ENCODE measurements at places on chromosomes 1 and 21. TPM values are rescaled to one million over a fixed set of nuclear protein-coding genes. Genes with fewer than 3 reads are reported as not detected.

- H3K4me3 ChIP-seq = no peak overlapping the region
- no peaks in the 10 kb centered on the region for H3K4me1 ChIP-seq
- H3K27ac ChIP-seq = no peak overlapping the region
Observed at GRCh38 chr21:16587141-16587581, 857.4 kb downstream of the USP25 start.

DNA sequence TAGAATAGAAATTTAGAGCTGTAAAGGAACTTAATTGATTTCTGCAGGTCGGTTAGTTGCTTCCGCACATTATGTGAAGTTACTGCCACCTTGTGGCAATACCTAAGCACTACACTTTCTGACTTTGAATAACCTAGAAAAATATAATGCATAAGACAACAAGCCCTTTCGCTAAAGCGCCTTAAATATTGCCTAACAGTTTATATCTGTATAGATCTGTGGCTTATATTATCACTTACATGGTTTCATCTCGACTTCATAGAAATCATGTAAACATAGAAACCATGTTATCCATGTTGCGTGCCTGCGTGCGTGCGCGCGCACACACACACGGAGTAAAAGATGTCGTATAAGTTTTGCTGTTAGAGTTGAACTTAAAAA is 10.9 kb upstream of the IFI16 start:
- DNase-seq = peak; percentile 80
- no peaks in the 10 kb centered on the region for H3K27me3 ChIP-seq
- H3K36me3 ChIP-seq = no peaks in the 10 kb centered on the region
- peaks cover 12% of the 10 kb centered on the region for H3K4me1 ChIP-seq
- no peak overlapping the region for H3K4me3 ChIP-seq
- no peak overlapping the region for H3K27ac ChIP-seq

- no peaks in the 10 kb centered on the region for H3K27me3 ChIP-seq
- H3K27ac ChIP-seq = no peak overlapping the region
- DNase-seq = no peak
- no peaks in the 10 kb centered on the region for H3K4me1 ChIP-seq
Observed at GRCh38 chr1:241451956-241452355, 67.6 kb downstream of the FH start.

DNA sequence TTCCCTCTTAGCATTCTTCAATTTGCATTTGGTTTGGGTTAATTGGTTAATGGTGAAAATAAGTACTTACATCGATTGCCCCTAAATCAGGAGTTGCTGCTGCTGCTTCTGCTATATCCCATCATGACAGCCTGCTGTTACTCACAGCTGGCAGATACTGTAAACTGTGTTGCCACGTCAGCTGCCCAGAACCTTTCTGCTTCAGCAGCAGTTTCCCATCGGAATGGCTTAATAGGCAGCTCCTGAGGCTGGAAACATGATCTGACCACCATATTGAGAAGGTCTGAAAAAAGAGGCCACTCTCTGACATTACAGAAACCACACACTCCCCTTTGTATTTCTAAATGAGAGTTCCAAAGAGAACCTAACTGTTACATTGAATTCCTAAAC is 14.3 kb upstream of the SEC16B start:
- no peaks in the 10 kb centered on the region for H3K27me3 ChIP-seq
- H3K27ac ChIP-seq = no peak overlapping the region
- no peaks in the 10 kb centered on the region for H3K36me3 ChIP-seq
- H3K4me3 ChIP-seq = no peak overlapping the region

GRCh38 chr21:31865429-31865970 is 7.3 kb upstream of the HUNK start:
- no peak overlapping the region for H3K27ac ChIP-seq
- H3K36me3 ChIP-seq = no peaks in the 10 kb centered on the region
- peaks cover 7% of the 10 kb centered on the region for H3K27me3 ChIP-seq
- DNase-seq = no peak
- no peak overlapping the region for H3K4me3 ChIP-seq

GRCh38 chr21:32535612-32536011 is 49.7 kb downstream of the TCP10L start:
- H3K27me3 ChIP-seq = peaks cover 3% of the 10 kb centered on the region
- no peak for DNase-seq
- H3K4me1 ChIP-seq = no peaks in the 10 kb centered on the region
- H3K27ac ChIP-seq = no peak overlapping the region

- H3K4me3 ChIP-seq = no peak overlapping the region
- no peak overlapping the region for H3K27ac ChIP-seq
- DNase-seq = no peak
Observed at GRCh38 chr1:167905182-167905581, 8.8 kb downstream of the ADCY10 start.

SPRR2G gene
- not detected for polyA plus RNA-seq

GRCh38 chr1:40183055-40183710 is 22.0 kb downstream of the RLF start:
- H3K27ac ChIP-seq = no peak overlapping the region
- no peaks in the 10 kb centered on the region for H3K27me3 ChIP-seq
- H3K4me1 ChIP-seq = peaks cover 18% of the 10 kb centered on the region

DNA sequence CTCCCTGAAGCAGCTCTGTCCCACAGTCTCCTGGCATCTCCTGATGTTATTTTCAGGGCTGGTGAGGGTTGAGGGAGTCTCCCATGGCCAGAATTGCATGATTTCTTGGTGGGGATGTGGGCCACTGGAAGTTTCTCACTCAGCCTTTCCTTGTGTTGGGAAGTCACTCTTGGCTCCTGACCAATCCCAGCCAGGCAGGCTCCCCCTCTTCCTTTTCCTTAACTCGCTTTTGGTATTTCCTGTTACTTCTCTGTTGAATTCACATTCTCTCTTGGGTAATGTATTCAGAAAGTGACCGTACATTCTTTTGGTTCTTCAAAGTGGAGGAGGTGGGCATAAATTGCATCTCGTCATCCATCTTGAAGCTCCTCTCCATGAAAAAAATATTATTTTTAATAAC is 135.7 kb downstream of the PCBP3 start:
- H3K27ac ChIP-seq = no peak overlapping the region
- H3K36me3 ChIP-seq = no peaks in the 10 kb centered on the region
- no peaks in the 10 kb centered on the region for H3K27me3 ChIP-seq
- no peak for DNase-seq

NUF2 gene
- 1.3 TPM for polyA plus RNA-seq

GBP4 gene
- 12.4 TPM for polyA plus RNA-seq

DNA sequence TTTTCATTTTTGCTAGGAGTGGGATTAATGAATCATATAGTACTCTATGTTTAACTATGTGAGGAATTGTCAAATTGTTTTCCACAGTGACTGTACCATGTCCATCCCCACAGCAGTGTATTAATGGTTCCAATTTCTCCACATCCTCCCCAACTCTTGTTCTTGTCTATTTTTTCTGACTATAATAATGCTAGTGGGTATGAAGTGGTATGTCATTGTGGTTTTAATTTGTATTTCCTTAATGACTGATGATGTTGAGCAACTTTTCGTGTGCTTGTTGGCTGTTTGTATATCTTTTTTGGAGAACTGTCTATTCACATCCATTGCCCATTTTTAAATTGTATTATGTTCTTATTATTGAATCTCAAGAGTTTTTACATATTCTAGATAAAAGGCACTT is 10.0 kb upstream of the KPRP start:
- no peak for DNase-seq
- H3K36me3 ChIP-seq = no peaks in the 10 kb centered on the region
- H3K4me3 ChIP-seq = no peak overlapping the region
- H3K27me3 ChIP-seq = no peaks in the 10 kb centered on the region
- no peaks in the 10 kb centered on the region for H3K4me1 ChIP-seq

DNA sequence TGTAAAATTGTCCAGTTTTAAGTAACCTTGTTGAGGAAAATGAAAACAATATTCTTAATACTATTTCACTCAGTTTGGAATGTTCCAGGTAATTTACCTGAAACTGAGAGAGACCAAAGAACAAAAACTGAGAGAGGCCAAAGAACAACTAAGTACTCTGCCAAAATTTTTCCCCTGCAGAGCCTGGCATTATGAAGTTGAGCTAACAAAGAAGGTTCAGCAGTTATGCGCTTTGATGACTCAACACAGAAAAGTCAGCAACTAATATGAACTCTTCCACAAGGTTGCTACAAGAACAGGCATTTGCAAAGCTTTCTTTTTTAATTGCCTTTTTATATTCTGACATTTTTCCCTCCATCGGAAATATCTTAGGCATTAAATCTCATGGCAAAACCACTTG is 270.9 kb downstream of the CHRM3 start:
- H3K4me1 ChIP-seq = no peaks in the 10 kb centered on the region
- no peak overlapping the region for H3K4me3 ChIP-seq
- no peaks in the 10 kb centered on the region for H3K27me3 ChIP-seq
- no peak overlapping the region for H3K27ac ChIP-seq

BMP8B gene
- 1.5 TPM for polyA plus RNA-seq

DNA sequence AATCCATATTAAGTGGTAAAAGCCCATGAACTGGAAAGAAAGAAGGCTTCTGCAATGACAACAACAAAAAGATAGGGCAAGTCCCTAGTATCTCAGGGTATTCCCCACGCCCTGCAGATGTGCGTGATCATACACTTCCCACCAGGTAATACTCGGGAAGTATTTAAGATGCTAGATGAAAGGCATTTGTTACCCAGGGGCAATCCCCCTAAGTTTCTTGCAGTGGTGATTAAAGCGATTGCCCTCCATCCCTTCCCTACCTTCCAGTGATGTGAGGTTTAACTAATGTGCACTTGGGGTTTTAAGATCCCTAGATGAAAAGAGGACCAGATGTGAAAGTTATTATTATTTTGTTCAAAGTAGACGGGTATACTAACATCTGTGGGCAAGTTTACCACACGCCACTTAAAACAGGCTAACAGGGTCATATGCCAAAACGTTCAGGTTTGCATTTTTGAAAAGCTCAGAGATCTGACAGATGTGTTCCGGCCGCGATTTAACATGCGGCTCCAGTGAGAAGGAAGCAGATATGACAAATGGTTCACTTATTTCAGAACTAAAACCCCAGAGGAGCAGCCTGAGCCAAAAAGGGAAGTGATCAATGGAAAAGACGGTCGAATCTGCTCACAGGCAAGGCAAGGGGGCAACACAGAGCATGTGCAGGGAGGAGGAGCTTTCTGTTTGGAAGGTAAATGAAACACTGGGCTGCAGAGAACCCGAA is 17.4 kb downstream of the TIAM1 start:
- peaks cover 13% of the 10 kb centered on the region for H3K4me1 ChIP-seq
- peak; percentile 66 for DNase-seq
- no peaks in the 10 kb centered on the region for H3K27me3 ChIP-seq
- no peaks in the 10 kb centered on the region for H3K36me3 ChIP-seq
- H3K27ac ChIP-seq = peak overlapping the region; percentile 52
- peak overlapping the region; percentile 25 for H3K4me3 ChIP-seq

DNA sequence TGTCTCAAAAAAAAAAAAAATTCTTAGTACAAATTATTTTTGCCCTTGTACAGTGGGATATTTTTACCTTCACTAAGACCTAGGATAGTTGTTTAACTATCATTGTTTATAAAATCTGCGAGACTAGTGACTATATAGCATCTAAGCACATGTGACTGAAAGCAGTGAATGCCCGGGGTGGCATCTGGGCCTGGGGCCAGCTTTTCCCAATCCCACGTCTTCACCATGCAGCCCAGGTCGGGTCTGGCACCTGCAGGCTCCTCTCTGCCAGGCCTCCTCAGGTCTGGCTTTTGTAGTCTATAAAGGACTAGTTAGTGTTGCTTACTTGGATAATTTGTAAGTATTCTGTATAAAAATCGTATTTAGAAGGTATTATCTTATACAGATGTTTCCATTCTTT is 40.8 kb downstream of the CBS start:
- H3K27ac ChIP-seq = no peak overlapping the region
- peaks cover 1% of the 10 kb centered on the region for H3K36me3 ChIP-seq
- no peaks in the 10 kb centered on the region for H3K4me1 ChIP-seq
- no peak overlapping the region for H3K4me3 ChIP-seq

DNA sequence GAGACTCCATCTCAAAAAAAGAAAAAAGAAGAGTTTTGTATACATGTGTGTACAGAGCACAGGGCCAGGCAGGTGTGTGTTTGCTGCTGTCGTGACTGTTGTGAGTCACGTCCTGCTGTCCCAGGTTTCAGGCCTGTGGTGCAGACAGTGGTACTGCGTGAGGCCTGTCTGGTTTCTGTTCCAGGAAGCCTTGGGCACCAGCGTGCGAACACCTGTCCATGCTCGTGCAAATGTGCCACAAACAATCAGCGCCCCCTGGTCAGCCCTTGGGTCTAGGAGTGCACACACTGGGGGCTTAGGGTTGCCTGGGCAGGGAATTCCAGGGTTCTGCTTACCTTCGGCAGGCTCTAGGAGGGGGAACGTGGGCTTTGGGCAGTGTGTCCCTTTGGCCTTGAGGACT is 16.9 kb downstream of the GPR157 start:
- H3K36me3 ChIP-seq = peaks cover 2% of the 10 kb centered on the region
- H3K27ac ChIP-seq = no peak overlapping the region
- H3K27me3 ChIP-seq = no peaks in the 10 kb centered on the region
- H3K4me1 ChIP-seq = no peaks in the 10 kb centered on the region
- H3K4me3 ChIP-seq = no peak overlapping the region

DNA sequence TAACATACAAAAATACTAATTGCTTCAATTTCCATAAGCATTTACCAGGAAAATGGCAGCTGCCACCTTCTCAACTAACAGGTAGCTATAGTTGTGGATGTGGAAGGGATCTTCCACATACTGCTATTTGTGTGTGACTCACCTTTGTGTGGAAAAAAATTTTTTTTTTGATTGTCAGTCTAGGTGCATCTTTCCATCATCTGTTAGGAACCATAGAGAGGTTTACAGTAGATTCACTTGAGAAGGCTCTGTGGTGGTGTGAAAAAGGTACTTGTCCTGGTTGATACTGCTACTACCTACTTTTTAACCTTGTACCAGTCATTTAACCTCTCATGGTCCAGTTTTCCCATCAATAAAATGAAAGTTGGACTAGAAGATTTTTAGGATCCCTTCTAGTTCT is 12.9 kb downstream of the DDX20 start:
- peaks cover 15% of the 10 kb centered on the region for H3K36me3 ChIP-seq
- no peak overlapping the region for H3K27ac ChIP-seq
- H3K4me1 ChIP-seq = no peaks in the 10 kb centered on the region

PRKCZ gene
- 17.9 TPM for polyA plus RNA-seq

DNA sequence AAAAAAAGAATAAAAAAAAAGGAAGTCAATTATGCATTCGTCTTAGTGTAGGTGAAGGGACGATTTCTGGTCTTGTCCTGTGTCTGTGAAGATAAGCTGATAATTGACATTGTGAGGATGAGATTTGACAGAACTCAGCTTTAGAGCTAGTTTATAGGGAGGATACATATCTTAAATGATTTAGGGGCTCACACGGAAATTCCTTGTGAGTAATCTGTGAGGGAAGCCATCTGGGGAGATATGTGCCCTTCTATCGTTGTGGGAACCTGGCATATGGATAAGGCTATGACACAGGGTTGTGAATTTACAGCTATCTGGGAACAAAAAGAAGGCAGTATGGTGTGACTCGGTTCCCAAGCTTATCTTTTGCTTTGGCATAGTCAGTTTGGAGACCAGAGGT is 71.1 kb downstream of the RABGAP1L start:
- no peaks in the 10 kb centered on the region for H3K36me3 ChIP-seq
- no peak overlapping the region for H3K27ac ChIP-seq
- H3K4me1 ChIP-seq = peaks cover 8% of the 10 kb centered on the region
- no peaks in the 10 kb centered on the region for H3K27me3 ChIP-seq
- DNase-seq = no peak
- H3K4me3 ChIP-seq = no peak overlapping the region

DUSP23 gene
- polyA plus RNA-seq = 15.8 TPM

- no peak overlapping the region for H3K27ac ChIP-seq
- H3K4me1 ChIP-seq = no peaks in the 10 kb centered on the region
- no peak overlapping the region for H3K4me3 ChIP-seq
- no peaks in the 10 kb centered on the region for H3K27me3 ChIP-seq
- DNase-seq = no peak
Observed at GRCh38 chr1:228295201-228295600, 87.4 kb downstream of the OBSCN start.

- H3K4me3 ChIP-seq = no peak overlapping the region
- H3K4me1 ChIP-seq = peaks cover 16% of the 10 kb centered on the region
- H3K36me3 ChIP-seq = no peaks in the 10 kb centered on the region
- peak; percentile 59 for DNase-seq
Observed at GRCh38 chr1:93033785-93034184, 45.3 kb upstream of the MTF2 start.

C1orf94 gene
- polyA plus RNA-seq = not detected

THBS3 gene
- 34.3 TPM for polyA plus RNA-seq
